SW480 (cell line): ENCODE measurements at places on chromosomes 12 and 14.

- peak; percentile 51 for DNase-seq
Measured at GRCh38 chr12:3885277-3886094, 12.3 kb upstream of the PARP11 start.

DNA sequence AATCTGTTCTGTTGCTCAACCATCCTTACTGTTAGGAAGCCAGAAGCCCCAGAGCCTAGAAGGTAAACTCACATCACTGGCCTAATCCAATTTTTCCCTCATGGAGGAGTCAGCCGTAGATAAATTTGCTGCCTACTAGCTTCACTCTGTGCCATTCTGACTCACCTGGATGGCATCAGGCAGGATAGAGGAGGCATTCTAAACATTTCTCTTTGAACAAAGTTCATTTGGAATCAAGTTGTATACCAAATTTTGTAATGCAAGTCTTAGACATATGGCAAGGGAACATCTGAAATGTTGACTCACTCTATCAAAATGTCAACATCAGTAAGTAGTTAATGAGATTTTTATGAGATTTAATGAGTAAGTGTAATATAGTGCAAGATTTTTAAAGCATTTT lies 13.6 kb upstream of the TBC1D30 start:
- DNase-seq: peak; percentile 23

DNA sequence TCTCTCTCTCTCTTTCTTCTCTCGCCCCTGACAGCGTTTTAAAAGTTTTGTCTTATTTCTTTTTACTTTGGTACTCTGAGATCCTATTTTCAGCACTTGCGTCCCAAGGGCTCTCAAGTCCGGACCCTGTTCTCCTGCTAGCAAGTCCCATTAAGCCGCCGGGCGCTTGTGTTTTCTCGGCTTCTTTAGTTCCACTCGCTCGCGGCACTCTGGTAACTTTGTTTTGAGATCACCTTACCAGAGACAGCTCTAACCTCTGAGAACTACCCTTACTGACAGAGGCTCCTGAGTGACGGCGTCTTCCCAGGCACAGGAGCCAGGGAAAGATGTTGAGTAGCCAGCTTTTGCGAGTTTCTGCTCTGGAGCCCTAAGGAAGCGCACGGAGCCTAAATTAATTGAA lies 2.7 kb upstream of the MYF5 start:
- DNase-seq: no peak

GRCh38 chr12:100919116-100919515 lies 124.5 kb downstream of the ANO4 start:
- no peak for DNase-seq

- no peak for DNase-seq
Measured at GRCh38 chr14:50036637-50037036, 79.7 kb downstream of the VCPKMT start.

GRCh38 chr12:75938189-75938588 lies 93.4 kb downstream of the PHLDA1 start:
- no peak for DNase-seq

DNA sequence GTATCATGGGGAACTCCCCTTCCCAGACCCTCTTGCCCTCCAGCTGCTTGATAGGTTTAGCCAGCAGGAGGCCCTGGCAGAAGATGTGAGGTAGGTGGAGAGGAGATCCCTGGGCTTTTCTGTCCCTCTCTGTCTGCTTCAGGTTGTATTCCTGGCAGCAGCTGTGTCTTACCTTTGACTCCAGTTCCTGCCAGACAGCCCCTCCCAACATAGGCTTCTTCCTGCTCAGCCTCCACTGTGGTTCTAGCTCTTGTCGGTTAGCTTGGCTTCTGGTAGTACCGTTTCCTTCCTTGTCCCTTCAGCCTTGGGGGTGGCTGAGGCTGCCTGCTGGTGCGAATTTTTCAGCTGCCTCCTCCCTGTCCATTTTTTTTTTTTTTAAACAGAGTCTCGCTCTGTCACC lies 215.7 kb upstream of the CRY1 start:
- DNase-seq: no peak
